ENCODE measurements at places on chromosomes 5 and 9.

DNA sequence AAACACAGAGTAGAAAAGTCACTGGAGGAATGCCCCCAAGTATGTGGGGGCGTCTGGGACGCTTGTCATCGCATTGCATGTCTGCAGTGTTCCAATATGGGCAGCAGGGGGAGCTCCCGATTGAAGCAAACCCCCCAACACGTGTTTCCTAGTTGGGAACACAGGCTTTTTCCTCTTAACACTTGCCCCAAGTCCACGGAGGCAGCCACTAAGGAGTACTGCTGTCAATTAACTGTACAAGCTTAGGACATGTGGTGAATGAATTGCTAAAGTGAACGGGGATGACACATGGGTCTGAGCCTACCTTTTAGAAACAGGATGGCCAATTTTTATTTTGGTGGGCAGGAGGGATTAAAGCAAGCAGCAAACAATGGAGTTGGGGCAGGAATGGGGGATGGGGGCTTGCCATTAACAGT is 2.2 kb downstream of the GABRB2 start:
- no peak for DNase-seq

- DNase-seq, result no peak
Measured at GRCh38 chr9:134647359-134648080, 5.9 kb downstream of the COL5A1 start.

GRCh38 chr9:85061969-85062368 is 392.4 kb downstream of the NTRK2 start:
- DNase-seq, result no peak

GRCh38 chr9:93098236-93098946 is 2.4 kb downstream of the CARD19 start:
- peak; percentile 89 for DNase-seq

DNA sequence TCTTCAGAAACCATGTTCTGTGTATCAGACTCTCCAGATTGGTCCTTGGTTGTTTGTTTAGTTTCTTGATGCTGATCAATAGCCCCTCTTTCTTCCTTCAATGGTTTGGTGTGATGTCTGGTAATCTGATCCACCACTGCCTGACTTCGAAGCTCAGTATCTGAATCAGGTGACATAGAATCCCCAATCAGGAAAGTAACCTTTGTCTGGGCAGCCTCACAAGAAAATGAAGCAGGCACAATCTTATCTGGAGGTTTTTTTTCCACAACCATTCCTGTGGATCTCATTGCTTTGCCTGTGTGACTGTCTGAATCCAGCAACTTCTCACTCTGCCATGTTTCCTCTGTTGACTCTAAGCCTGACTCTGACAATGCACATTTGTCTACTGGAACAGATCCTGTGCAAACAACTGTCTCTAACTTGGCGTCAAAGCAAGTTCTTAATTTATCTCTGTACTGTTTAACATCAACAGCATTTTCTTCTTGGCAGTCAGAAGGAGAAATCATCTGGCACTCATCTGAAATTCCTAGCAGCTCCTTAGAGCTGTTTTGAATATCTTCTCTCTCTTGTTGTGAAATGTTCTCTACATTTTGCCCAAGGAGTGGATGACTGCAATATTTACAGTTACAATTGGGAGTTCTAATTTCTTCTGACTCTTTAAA is 37.1 kb upstream of the RAPGEF6 start:
- no peak for DNase-seq

DNA sequence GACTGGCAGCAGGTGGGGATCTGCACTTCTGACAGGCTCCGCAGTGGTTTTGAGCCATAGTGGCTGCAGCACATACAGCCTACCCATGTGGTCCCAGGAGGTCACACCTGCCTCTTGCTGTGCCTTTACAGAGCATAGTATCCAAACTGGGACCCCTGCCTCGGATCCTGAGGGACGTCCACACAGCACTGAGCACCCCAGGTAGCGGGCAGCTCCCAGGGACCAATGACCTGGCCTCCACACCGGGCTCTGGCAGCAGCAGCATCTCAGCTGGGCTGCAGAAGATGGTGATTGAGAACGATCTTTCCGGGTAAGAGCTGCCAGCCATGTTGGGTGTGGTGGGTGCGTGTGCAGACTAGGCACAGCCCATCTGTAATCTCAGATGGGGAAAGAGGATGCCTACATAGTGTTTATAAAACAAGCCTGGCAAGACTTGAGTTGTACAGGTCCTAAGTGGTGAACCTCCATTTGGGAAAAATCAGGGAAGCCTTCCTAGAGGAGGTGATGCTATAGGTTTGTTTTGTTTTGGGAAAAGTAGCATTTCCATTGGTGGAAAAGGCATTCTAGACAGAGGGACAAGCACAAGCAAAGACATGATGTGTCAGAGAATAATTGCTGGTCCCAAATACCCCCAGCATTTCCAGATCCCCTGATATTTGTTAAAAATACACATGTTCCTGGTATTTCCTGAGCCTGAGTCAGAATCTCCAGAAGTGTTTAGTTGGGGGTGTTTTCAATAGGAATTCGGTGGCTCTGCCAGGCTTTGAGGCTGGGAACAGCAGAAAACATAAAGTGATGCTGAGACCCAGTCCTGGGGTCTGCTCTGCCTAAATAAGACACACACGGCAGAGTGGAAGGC is 119.2 kb downstream of the DAB2IP start:
- DNase-seq, result peak; percentile 31

DNA sequence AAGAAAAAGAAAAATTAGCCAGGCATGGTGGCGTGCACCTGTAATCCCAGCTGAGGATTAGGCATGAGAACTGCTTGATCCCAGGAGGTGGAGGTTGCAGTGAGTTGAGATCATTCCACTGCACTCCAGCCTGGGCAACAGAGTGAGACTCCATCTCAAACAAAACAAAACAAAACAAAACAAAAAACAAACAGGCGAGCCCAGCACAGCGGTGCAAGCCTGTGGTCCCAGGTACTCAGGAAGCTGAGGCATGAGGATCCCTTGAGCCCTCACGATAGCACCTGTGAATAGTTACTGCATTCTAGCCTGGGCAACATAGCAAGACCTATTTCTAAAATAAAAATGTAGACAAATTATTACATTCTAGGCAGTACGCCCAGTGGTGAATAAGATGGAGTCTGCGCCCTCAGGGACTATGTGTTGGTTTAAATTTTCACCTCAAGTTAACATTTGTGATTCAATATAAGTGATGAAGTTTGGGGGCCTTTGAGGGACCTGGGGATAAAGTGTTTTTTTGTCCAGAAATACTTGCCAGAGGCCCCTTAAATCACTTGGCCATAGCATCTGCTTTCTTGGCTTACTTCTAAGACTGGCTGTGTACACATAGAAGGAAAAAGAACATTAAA is 3.4 kb upstream of the GAPVD1 start:
- no peak for DNase-seq

GRCh38 chr5:131210151-131210510 is 39.4 kb downstream of the LYRM7 start:
- DNase-seq, result no peak

- DNase-seq, result no peak
Measured at GRCh38 chr5:181107699-181108098, 23.3 kb downstream of the OR2V1 start.

DNA sequence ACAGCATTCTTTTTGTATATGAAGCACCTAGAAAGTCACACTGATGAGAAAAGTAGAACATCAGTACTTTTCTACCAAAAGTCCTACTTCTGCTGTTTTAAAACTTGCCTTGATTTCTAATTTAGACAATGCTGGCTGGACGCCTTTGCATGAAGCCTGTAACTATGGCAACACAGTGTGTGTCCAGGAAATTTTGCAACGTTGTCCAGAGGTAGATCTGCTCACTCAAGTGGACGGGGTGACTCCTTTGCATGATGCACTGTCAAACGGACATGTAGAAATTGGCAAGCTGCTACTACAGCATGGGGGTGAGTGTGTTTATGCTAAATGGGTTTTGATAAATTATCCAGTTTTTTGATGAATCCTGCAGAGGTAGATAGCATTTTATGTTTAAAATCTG is 73.5 kb downstream of the SLF1 start:
- peak; percentile 49 for DNase-seq

GRCh38 chr5:59506285-59506877 is 387.1 kb downstream of the PDE4D start:
- no peak for DNase-seq

- DNase-seq, result no peak
Measured at GRCh38 chr9:125747053-125747764, at the start of gene PBX3. Gene PBX3 (plus strand): TSS chr9:125747373.

GRCh38 chr5:36535859-36536615 is 70.4 kb upstream of the SLC1A3 start:
- DNase-seq, result no peak

DNA sequence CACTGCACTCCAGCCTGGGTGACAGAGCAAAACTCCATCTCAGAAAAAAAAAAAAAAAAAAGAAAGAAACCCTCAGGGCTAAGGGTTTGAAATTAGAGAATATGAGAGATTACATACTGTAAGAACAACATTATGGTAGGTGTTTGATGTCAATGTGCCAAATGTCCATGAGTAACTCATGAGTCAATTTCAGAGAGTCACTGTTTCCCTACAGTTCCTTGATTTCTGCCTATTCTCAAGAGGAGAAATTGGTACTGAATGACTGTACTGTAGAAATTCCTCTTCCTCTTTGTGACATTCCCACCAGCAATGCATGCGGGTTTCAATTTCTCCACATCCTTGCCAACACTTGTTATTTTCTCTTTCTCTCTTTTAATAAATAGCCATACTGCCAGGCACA is 35.2 kb downstream of the MARVELD2 start:
- DNase-seq, result peak; percentile 90

GRCh38 chr5:107926121-107926520 is 255.4 kb upstream of the EFNA5 start:
- DNase-seq, result no peak

GRCh38 chr5:142783601-142784341 is 13.6 kb downstream of the ARHGAP26 start:
- no peak for DNase-seq

- no peak for DNase-seq
Measured at GRCh38 chr5:134383980-134384697, 12.8 kb downstream of the UBE2B start.

DNA sequence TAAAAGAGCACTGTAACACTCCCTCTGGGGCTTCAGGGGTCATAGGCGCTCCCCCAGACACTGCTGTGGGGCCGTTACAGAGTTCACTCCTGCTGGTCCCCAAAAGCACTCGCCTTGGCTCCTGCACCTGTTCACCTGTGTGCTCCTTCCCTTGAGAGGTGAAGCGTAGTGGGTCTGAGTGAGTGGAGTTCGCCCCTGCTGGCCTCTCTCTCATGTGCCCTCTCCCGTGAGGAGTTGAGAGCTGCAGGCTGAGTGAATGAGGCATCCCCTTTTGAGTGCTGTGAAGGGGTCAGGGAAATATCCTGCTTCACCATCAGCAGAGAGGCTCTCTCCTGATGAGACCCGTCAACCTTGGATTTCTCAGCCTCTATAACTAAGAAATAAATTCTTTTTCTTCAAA is 134.6 kb upstream of the TUT7 start:
- no peak for DNase-seq

DNA sequence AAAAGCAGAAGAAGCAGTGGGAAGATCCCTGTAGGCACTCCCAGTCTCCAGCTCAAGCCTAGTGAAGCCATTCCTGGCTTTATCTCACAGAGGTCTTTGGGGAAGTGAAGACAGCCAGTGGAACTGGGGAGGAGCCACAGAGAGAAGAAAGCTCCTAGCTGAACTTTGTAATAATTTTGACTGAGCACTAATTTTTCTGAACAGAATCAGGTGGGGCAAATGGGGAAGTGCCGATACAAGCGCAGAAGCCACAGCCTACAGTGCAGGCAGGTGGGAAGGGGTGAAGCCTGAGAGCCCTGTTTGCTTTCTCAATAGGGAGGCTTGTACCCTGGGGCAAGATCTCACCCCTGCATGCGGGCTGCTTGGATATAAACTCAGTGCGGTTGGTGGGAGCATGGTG is 48.4 kb upstream of the SNAPC3 start:
- DNase-seq, result no peak

GRCh38 chr5:65674749-65675148 is 47.2 kb downstream of the SGTB start:
- no peak for DNase-seq

DNA sequence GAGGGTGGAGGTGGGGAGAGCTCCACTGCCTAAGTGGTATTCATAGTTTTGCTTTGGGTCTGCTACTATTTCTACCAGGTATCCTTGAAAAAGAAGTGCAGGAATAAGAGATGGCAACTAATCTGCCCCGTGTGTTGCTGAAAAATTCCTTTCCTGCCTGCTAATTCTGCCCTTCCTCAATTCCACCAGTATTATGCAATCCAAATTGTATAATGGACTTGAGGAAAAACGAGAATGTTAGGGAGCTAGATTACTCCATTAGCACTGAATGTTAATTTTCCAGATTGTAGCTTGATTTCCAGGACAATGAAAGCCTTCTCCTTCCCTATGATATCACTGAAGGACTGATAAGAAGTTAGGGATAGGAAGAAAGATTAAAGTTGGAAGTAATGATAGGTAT is 16.9 kb downstream of the ADAM19 start:
- DNase-seq, result no peak

DNA sequence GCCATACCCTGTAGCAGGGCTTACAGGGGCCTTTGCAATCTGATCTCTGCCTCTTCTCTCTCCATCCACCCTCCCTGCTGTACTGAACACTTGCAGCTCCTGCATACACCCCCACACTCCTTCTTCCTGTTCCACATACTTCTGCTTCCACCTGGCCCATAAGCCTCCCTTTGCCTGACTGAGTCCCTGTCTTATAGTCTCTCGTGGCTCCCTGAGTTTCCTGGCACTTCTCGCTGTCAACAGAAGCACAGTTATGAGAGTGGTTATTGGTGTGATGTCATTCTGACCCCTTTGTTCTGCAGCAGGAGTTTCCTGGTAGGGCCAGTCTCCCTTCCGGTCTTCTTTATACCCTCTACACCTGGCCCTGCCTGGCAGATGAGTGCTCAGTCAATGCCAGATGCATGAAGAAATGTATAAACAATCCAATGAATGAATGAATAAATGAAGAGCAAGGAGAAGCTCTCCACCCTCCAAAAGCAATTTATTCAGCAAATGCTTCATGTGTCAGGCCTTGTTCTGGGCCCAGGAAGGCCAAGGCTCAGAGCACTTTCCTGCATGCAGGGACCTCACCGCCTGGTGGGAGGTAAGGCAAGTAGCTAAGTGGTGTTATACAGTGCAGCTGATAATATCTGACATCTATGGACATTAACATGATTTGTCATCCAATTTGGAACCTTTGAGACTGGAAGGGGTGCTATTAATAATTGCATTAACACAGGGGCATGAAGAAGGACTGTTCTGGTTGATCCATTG is 20.5 kb upstream of the CSF1R start:
- no peak for DNase-seq

GRCh38 chr9:138033950-138034349 is 156.4 kb downstream of the CACNA1B start:
- DNase-seq, result no peak

DNA sequence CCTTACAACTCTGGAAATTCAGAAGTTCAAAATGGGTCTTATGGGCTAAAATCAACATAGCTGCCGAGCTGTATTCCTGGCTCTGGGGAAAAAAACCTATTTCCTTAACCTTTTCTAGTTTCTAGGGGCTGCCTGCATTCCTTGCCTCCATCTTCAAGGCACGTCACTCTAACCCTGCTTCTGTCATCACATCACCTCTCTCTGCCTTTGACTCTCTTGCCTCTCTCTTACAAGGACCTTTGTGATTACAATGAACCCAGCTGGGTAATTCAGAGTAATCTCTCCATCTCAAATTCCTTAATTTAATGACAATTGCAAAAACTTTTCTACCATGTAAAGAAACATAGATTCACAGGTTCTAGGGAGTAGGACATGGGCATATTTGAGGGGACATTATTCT is 103.1 kb upstream of the SMC2 start:
- DNase-seq, result no peak

Measured in HS-5 (cell line).